ENCODE measurements at places on chromosomes 4 and X. TPM values are rescaled to one million over a fixed set of nuclear protein-coding genes. Genes with fewer than 3 reads are reported as not detected.

GRCh38 chr4:75325318-75325979 lies 188.8 kb downstream of the RCHY1 start:
- no peak for DNase-seq

- no peak for DNase-seq
These were observed 55.5 kb downstream of the BMPR1B start for GRCh38 chr4:94813221-94813620.

DNA sequence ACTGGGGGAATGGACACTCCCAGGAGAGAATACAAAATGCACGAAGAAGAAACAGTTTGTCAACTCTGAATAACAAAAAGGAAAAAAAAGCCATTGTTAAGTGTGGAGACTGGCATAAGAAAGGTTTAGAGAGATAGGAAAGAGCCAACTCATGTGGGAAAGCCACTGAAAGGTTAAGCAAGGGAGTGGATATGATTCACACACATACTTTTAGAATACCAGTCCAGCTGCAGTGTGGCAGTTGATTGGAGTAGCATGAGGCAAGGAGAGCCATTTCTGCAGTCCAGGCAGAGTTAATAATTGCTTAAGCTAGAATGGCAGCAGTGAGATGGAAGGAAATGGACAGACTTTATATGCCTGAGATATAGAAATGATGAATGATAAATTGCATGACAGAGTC lies 36.9 kb upstream of the ADAD1 start:
- DNase-seq: no peak

GRCh38 chrX:135737366-135738071 lies 24.1 kb downstream of the CT45A1 start:
- DNase-seq: no peak

DNA sequence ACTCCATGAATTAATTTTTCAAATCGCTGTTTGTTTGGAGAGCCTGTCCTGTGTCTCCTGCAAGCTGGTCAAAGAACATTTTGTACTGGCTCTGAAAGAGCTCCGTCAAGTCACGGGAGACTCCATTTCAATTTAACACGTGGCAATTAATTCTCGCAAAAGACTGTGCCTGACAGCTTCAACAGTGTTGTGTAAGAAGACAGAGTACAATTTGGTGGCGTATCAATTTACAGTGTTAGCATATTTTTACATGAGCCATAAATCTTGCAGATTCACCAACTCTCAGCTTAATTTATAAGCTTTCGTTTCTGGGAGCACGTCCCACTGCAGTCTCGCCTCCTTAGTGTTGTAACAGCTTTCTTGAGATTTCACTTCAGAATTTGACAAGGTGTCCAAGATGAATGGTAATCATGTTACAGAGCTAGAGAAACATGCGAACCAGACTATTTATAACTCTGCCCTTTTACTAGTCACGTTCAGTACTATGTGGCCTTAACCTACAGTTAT lies 70.8 kb downstream of the RWDD4 start:
- DNase-seq: no peak

DNA sequence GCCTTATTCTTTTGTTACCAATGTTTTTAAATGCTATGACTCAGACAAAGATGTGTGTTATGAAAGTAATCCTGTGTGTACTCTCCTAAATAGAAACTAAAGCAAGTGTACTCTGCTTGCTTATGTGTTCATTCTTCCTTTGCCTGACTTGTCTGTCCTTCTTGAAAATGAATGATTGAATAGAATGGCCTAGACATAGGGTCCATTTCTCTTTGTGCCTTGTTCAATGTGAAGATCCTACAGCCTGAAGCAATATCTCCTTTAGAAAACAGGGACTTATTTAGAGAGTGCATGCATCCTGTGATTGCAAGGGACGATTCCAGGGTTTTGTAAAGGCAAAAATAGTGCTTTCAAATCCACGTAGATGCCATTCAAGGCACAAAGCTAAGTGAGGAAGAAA lies 343.6 kb upstream of the TACR3 start:
- no peak for DNase-seq

DNA sequence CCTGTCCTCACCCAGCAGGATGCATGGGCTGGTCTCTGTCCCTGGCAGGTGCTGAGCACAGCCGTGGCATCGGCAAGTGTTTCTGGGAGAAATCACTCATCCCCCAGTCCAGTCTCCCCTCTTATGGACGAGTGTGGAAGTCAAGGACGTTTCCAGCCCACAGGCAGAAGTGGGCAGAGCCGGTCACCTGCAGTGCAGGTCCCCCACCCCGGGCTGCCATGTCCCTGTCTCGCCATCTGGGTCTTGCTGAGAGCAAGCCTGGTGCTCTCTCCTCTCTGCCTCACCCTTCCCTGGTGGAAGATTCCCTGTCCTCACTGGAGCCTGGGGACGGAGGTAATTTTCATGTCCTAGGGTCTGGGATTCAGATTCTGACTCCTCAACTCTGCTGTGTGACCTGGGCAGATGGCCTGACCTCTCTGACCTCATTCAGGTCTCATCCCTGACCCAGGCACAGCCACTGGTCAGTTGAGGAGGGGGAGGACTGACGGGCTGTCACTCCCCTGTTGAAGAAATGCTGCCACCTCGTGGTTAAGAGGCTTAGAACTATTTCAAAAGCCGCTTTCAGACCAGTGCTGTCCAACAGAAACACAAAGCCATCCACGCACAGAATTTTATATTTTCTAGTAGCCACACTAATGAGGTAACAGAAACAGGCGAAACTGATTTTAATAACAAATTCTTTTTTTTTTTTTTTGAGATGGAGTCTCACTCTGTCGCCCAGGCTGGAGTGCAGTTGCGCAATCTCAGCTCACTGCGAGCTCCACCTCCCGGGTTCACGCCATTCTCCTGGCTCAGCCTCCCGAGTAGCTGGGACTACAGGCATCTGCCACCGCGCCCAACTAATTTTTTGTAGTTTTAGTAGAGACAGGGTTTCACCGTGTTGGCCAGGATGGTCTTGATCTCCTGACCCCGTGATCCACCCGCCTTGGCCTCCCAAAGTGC lies 1.8 kb downstream of the CPZ start:
- DNase-seq: peak; percentile 4

Gene TAF7L
- total RNA-seq: not detected

DNA sequence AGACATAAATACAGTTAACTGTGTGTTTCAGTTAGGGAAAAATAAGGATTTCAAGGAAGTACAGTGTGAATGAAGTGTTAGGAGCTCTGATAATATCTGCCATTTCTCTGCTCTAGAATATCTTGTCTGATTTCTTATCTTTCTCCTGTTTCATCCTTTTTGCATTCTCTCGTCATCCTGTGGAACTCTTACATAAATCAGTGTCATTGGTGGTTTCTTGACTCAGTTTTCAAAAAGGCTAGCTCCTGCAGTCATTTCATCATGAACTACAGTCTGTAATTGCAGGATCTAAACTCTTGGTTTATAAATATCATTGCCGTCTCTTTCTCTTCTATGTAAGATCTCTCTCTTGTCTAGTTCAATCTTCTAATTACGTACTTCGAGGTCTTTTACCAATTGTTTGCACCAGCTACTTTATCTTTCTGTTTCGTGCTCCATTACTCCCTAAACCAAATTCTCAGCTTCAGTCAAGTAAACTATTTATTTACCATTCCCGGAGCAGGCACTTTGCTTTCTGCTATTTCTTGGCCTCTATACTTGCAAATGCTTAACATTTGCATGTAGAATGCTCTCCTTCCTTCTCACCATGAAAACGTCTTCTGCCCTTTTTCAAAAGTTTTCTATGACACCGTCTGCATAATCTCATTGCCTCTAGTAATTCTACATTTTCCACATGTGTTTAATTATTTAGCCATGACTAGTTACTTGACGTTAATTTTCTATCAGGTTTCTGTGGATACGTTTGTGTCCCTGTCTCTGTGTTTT lies 294.0 kb downstream of the TENM3 start:
- no peak for DNase-seq

DNA sequence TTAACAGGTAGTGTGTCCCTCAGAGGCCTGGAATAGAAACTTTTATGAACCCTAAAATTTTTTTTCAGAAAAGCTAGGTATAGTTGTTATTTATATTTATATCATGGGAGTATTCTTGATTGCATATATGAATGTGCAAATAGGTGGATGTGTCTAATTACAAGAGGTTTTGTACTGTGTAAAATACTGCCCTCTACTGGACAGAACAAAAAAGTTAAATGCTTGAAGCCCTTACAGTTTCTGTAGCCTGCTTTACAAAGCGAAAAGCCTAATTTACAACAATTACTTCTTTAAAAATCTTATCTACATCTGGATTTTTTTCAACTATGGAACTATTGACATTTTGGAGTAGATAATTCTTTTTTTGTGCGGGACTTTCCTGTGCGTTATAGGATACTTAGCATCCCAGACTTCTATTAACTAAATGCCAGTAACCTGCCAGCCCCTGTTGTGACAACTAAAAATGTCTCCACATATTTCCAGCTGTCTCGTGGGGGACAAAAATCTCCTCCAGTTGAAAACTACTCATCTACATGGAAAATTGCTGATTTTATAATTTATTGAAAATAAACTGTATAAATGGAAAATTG lies 35.1 kb downstream of the ENPEP start:
- no peak for DNase-seq

GRCh38 chr4:150510176-150510865 lies 71.6 kb upstream of the MAB21L2 start:
- no peak for DNase-seq

Data from GM12878 (cell line).